ENCODE measurements at places on chromosomes 4 and X. TPM values are rescaled to one million over a fixed set of nuclear protein-coding genes. Genes with fewer than 3 reads are reported as not detected.

The AFF2 gene
- polyA plus RNA-seq = 6.3 TPM

The PDK3 gene
- polyA plus RNA-seq = 12.9 TPM

The OTC gene
- not detected for polyA plus RNA-seq

The DCAF8L2 gene
- polyA plus RNA-seq = not detected

The ARR3 gene
- polyA plus RNA-seq = not detected

The USP17L10 gene
- polyA plus RNA-seq = not detected

The AMTN gene
- not detected for polyA plus RNA-seq

The TMSB15A gene
- not detected for polyA plus RNA-seq

The SLC26A1 gene
- not detected for polyA plus RNA-seq

The TBC1D9 gene
- 49.0 TPM for polyA plus RNA-seq

The NLGN3 gene
- 16.4 TPM for polyA plus RNA-seq

The NAT8L gene
- 3.7 TPM for polyA plus RNA-seq

The MAGEB10 gene
- polyA plus RNA-seq = not detected

The SPIN2A gene
- polyA plus RNA-seq = not detected

The COL4A6 gene
- polyA plus RNA-seq = not detected

The TCEAL6 gene
- polyA plus RNA-seq = 28.3 TPM

The VSIG4 gene
- polyA plus RNA-seq = not detected

The MAPK10 gene
- polyA plus RNA-seq = 144 TPM

The SLC9B1 gene
- polyA plus RNA-seq = 0.64 TPM

The UGT2A3 gene
- not detected for polyA plus RNA-seq

The MAOB gene
- 42.1 TPM for polyA plus RNA-seq

The SNCA gene
- 167 TPM for polyA plus RNA-seq

The CT45A5 gene
- polyA plus RNA-seq = 0.94 TPM

The TSPAN6 gene
- 4.5 TPM for polyA plus RNA-seq

The PABPC5 gene
- 9.2 TPM for polyA plus RNA-seq

The RHOXF2B gene
- polyA plus RNA-seq = 0.36 TPM

The SPACA5 gene
- not detected for polyA plus RNA-seq

The GNRHR gene
- polyA plus RNA-seq = 1.8 TPM

The PRKG2 gene
- not detected for polyA plus RNA-seq

The EDNRA gene
- 0.76 TPM for polyA plus RNA-seq

The CSAG1 gene
- 0.86 TPM for polyA plus RNA-seq

The NPFFR2 gene
- 0.12 TPM for polyA plus RNA-seq

The TRIM61 gene
- 3.8 TPM for polyA plus RNA-seq

The CXCL3 gene
- polyA plus RNA-seq = not detected

The ADH6 gene
- polyA plus RNA-seq = not detected

The FMR1NB gene
- not detected for polyA plus RNA-seq

The CAPN6 gene
- polyA plus RNA-seq = 0.11 TPM

The MAGEA8 gene
- polyA plus RNA-seq = not detected

The RWDD4 gene
- polyA plus RNA-seq = 14.8 TPM

The CXorf66 gene
- polyA plus RNA-seq = not detected

The NMU gene
- 4.3 TPM for polyA plus RNA-seq

The CXCL6 gene
- not detected for polyA plus RNA-seq

The BOD1L1 gene
- 25.9 TPM for polyA plus RNA-seq

The COX7B2 gene
- not detected for polyA plus RNA-seq

The FDCSP gene
- polyA plus RNA-seq = not detected

The NLGN4X gene
- polyA plus RNA-seq = 16.9 TPM

The UGT2B15 gene
- not detected for polyA plus RNA-seq

The GPR143 gene
- 22.3 TPM for polyA plus RNA-seq

The CC2D2A gene
- polyA plus RNA-seq = 13.7 TPM

The KLHL4 gene
- polyA plus RNA-seq = 48.5 TPM

The FAM184B gene
- 3.1 TPM for polyA plus RNA-seq
